Central memory CD8-positive, alpha-beta T cell (primary cell): ENCODE measurements at places on chromosomes 5 and 9.

- DNase-seq = no peak
These were observed 1863.1 kb upstream of the WWC1 start for GRCh38 chr5:166428264-166428803.

- DNase-seq = no peak
These were observed 20.8 kb upstream of the ZNF354A start for GRCh38 chr5:178751286-178751685.

- no peak for DNase-seq
These were observed 21.0 kb downstream of the RUSC2 start for GRCh38 chr9:35510754-35511428.

GRCh38 chr5:67996596-67996995, 219.0 kb upstream of the PIK3R1 start:
- DNase-seq = no peak

DNA sequence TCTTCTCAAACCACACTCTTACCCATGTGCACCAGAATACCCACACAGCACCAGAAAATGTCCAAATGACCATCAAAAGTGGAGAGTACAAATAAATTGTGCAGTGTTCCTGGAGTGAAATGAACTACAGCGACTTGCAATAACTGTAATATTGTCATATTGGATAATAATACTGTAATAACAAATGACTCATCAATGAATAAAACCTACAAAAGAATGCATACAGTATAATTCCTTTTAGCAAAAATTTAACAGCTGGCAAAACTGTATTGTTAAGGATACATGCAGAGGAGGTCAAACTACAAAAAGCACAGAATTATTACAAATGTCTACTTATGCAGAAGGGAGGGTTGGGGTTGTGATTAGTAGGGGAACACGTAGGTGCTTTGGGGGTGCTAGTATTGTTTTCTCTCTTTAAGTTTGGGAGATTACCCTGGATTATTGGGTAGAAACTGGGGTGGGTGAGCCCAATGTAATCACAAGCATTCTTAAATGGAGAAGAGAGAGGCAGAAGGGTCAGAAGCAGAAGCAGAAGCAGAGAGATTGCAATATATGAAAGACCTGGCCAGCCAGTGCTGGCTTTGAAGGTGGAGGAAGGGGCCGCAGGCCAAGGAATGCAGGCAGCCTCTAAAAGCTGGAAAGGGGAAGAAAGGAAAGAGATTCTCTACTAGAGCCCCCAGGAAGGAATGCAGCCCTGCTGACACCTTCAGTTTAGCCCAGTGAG, 21.8 kb downstream of the IRF1 start:
- DNase-seq = no peak

GRCh38 chr5:158589939-158590338, 509.8 kb downstream of the EBF1 start:
- DNase-seq = no peak

DNA sequence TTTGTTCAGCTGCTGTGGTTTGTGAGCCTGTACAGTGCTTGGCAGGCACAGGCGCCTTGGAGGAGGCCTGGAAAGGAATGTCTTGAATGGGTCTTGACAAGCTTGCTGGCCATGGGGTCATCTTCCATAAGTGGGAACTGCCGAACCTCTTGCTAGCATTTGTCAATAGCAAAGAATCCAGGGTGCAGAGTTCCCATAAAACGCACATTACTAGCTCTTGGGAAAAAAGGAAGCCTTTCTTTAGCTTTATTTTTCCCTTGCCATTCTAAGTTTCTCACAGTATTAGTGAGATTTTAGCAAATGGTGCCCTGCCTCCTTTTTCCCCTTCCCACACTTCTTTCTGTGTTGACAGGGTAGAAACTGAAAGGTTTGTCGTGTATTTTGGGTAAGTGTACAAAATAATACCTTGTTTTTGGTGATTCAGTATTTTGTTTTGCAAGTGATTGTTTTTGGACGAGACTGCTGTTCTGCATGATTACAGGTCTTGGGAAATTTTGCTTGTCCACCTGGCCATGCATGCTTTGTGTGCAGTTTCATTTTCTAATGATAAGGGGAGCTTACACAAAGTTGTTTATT, 82.0 kb downstream of the ADGRV1 start:
- no peak for DNase-seq

GRCh38 chr5:143164557-143164956, 238.9 kb downstream of the NR3C1 start:
- no peak for DNase-seq

DNA sequence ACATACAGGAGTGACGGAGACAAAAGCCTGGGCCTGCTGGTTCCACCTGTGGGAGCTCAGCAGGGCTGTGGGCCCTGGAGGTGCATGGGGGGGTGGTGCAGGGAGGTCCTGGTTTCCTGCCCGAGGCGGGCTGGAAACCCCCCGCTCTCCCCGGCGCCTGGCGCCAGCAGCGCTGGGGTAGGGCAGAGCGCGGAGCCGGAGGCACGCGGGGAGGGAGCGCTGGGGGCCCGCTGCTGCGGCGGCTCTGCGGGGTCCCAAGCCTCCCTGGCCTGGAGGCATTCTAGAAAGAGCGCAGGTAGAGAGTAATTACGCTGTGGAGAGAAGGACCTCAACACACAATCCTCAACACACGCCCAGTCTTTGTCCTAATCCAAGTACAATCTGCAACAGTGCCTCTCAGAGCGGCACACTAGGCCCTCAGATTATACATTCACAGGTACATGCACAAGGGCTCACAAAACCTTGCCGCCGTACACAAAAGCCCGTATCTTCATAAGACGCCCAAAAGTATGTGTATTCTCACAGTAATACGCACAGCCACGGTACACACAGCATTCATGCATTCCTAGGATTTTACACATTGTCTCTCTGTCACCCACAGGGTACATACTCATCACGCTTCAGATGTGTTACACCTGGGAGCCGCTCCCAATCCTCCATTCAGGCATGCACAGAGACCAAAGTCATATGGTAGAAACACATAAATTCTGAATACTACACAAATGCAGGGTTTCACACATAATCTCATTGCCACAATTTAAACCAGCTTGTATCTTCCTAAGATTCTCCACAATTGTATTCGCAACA, 2.1 kb upstream of the HAND1 start:
- DNase-seq = no peak

- no peak for DNase-seq
These were observed 66.4 kb downstream of the MACROH2A1 start for GRCh38 chr5:135332519-135333150.

DNA sequence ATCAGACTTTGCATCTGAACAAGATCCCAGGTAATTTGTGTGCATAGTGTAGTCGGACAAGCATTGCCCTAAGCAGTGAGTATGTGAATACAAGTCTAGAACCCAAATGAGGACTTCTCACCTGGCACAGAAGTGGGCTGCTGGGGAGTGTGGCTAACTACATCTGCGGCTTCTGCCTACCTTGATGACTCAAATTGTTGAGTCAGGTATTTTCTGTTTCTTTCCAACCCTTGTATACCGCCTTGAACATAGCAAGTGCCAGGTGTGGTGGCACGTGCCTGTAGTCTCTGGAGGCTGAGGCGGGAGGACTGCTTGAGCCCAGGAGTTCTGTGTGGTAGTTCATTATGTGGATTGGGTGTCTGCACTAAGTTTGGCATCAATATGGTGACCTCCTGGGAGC, 7.9 kb upstream of the JADE2 start:
- DNase-seq = no peak

- DNase-seq = no peak
These were observed 1258.1 kb upstream of the CDH6 start for GRCh38 chr5:29935371-29935770.

DNA sequence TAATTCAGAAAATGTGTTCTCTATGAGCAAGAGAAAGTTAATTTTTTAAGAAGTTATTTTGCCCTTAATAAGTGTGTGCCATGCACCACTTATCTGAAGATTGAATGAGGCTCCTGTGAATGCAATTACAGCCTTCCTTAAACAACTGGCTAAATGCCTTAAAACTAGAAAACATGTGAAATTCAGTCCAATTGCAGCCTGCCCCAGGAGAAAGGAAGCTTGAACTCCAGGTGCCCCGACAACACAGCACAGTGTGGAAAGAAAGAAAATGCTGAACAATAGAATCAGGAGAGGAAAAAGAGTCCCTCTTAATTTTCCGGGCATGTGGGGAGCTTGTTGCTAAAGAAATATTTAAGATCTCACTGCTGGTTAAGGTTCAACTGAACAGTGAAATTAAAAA, 8.8 kb downstream of the LHFPL2 start:
- no peak for DNase-seq

- DNase-seq = no peak
These were observed 31.6 kb downstream of the C9orf40 start for GRCh38 chr9:74920944-74921626.

DNA sequence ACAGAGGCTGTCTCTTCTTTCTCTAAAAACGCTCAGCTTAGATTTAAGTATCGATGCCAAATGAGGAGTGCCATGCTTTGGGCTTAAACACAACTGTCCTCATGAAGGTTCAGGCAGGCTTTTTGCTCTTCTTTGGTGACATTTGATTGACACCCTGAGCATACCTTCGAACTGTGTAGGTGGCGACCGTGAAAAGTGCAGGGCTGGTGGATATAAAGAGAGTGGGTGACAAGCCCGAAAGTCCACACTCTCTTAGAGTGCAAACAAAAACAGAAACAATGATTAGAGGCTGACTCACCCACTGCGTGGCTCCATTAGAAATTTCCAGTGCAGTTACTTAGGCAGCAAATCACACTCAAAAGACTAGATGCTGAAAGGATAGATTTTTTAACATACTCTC, 141.7 kb downstream of the SYK start:
- no peak for DNase-seq

DNA sequence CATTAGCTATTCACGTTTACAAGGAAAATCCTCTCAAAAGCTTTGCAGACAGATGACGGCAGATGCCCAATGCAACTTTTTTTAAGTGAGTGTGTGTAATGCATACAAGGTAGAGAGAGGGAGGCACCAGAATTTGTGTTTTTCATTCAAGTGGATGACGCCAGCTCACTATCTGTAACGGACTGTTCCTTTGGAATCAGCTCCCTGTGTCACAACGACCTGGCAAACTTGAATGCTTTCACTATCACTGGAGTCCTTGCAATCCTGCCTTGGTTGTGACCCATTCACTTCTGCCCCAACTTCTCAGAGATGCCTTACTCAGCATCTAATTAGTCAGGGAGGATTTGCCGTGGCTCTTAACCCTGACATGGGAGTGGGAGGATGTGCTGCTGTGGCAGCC, 148.5 kb downstream of the BNC2 start:
- no peak for DNase-seq

DNA sequence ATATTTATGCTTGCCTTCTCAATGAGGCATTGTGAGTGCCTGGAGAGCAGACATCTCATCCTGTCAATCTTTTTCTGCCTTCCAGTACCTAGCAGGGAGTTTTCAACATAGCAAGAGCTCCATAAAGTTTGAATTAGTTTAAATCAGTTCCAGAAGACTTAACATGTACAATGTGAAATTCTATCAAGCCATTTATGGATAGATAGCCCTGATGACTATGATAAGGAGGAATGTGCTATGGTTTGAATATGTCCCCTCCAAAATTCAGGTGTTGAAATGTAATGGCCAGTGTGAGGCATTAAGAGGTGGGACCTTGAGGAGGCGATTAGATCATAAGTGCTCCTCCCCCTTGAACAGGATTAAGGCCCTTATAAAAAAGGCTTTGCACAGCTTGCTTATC, 306.9 kb upstream of the SMARCA2 start:
- no peak for DNase-seq

GRCh38 chr9:106479679-106480078, 383.3 kb upstream of the ZNF462 start:
- DNase-seq = no peak

DNA sequence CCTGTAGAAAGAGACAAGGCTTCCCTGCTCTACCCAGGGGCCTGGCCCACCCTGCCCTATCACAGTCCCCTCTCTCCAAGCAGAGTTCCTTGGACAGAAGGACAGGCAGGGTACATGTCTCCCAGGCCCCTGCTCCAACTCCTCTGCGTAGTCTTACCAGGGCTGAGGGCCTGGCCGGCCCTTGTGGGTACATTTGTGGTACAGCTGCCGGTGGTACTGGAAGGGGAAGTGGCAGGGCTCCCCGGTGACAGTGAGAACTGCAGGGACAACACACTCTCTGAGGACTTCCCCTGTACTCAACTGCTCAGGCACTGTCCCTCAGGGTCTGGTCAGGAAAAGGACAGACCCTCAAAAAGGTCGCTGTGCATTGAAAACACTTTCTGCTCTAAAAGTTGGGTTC, 3.6 kb downstream of the F12 start:
- DNase-seq = no peak

DNA sequence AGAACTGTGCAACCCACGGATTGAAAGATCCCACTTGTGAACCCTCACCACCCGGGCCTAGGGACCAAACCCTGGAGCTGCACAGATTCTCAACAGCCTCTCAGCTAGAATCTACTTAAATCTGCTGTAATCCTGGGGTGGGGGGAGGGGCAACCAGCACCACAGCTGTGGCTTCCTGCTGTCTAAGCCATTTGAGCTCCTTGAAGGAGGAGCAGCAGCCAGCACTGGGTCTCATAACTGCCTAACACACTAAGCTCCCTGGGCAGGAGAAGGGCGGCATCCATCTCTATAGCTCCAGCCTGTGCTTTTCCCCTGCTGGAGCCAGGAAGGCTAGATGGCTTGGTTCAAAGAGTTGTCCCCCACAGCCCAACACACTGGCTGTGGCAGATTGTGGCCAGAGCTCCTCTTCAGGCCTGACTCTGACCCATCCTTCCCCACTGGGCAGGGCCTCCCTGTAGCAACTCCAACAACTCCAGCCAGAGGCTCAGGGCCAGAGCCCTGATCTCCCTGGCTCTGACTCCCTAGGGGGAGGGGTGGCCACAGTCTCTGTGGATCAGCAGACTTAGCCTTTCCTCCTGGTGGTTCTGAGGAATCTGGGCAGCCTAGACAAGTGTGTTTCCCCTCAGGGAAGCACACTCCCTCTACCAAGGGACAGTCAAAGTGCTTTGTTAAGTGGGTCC, 72.0 kb upstream of the C9orf72 start:
- no peak for DNase-seq

DNA sequence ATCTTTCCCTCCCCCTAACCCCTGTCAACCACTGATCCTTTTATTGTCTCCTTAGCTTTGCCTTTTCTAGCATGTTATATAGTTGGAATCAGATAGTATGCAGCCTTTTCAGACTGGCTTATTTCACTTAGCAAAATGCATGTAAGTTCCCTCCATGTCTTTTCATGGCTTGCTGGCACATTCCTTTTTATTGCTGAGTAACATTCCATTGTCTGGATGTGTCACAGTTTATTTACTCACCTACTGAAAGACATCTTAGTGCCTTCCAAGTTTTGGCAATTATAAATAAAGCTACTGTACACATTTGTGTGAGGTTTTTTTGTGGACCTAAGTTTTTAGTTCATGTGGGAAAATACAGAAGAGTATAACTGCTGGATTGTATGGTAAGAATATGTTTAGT, 230.1 kb downstream of the PBX3 start:
- DNase-seq = no peak

GRCh38 chr9:84857211-84857610, 187.7 kb downstream of the NTRK2 start:
- no peak for DNase-seq

- DNase-seq = no peak
These were observed 65.1 kb upstream of the IQGAP2 start for GRCh38 chr5:76337953-76338451.
